SJCRH30 (cell line): ENCODE measurements at places on chromosomes 16 and 17. TPM values are rescaled to one million over a fixed set of nuclear protein-coding genes. Genes with fewer than 3 reads are reported as not detected.

DNA sequence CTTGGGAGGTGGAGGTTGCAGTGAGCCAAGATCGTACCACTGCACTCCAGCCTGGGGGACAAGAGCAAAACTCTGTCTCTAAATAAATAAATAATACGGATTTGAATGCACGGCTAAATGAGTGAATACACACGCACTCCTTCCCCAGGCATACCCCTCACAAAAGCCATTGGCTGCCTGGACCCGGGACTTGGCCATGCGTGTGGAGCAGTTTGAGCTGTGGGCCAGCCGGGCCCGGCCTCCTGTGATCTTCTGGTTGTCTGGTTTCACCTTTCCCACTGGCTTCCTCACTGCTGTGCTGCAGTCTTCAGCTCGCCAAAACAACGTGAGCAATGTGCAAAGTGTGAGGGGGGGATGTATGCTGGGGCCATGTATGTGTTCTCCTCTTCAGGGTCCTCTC, 1.6 kb upstream of the KDM6B start:
- no peaks in the 10 kb centered on the region for H3K27me3 ChIP-seq
- no peak overlapping the region for H3K27ac ChIP-seq
- no peak for DNase-seq
- H3K4me1 ChIP-seq: peaks cover 4% of the 10 kb centered on the region; the same call in 1 of the 2 replicates
- no peaks in the 10 kb centered on the region for H3K36me3 ChIP-seq

DNA sequence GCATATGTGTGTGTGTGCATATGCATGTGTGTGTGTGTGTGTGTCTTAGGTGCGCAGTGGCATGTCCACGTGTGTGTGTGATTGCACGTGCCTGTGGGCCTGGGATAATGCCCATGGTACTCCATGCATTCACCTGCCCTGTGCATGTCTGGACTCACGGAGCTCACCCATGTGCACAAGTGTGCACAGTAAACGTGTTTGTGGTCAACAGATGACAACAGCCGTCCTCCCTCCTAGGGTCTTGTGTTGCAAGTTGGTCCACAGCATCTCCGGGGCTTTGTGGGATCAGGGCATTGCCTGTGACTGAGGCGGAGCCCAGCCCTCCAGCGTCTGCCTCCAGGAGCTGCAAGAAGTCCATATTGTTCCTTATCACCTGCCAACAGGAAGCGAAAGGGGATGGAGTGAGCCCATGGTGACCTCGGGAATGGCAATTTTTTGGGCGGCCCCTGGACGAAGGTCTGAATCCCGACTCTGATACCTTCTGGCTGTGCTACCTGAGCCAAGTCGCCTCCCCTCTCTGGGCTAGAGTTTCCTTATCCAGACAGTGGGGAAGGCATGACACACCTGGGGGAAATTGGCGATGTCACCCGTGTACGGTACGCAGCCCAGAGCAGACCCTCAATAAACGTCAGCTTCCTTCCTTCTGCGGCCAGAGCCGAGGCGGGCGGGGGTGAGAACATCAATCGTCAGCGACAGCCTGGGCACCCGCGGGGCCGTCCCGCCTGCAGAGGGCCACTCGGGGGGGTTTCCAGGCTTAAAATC, 47.6 kb downstream of the IL21R start:
- H3K4me3 ChIP-seq: no peak overlapping the region
- peaks cover 20% of the 10 kb centered on the region for H3K36me3 ChIP-seq
- no peaks in the 10 kb centered on the region for H3K27me3 ChIP-seq

DNA sequence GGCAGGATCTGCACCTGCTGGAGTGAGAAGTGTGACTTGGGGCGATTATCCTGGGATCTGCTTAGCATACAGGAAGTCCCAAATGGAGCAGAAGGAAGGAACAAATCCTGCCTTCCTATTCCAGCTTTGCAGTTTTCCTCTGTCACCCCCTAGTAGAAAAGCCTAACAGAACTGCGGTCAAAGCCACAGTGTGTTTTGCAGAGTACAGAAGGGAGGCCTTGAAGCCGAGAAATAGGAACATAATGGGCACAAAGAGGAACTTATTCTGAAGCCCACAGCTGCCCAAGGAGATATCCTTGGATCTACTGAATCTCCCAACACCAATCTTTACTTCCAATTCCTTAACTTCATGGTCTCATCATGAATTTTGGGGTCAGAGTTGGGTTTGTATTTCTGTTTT, 8.5 kb downstream of the KRTAP1-5 start:
- H3K4me1 ChIP-seq: peaks cover 8% of the 10 kb centered on the region
- H3K4me3 ChIP-seq: no peak overlapping the region
- H3K27ac ChIP-seq: no peak overlapping the region
- no peaks in the 10 kb centered on the region for H3K27me3 ChIP-seq

GRCh38 chr17:80475910-80476876, at the start of gene NPTX1:
NPTX1 (minus strand) TSS chr17:80476607; CDS start chr17:80476446, 161 bp downstream.
- no peak for DNase-seq
- H3K4me1 ChIP-seq: peaks cover 3% of the 10 kb centered on the region
- peaks cover 23% of the 10 kb centered on the region; the same call in 1 of the 2 replicates for H3K27me3 ChIP-seq
- H3K4me3 ChIP-seq: no peak within 1 kb of the TSS

- H3K27ac ChIP-seq: no peak overlapping the region
- peaks cover 11% of the 10 kb centered on the region for H3K4me1 ChIP-seq
- H3K36me3 ChIP-seq: no peaks in the 10 kb centered on the region
- no peak overlapping the region for H3K4me3 ChIP-seq
- H3K27me3 ChIP-seq: no peaks in the 10 kb centered on the region
Measured at GRCh38 chr17:2124391-2124790, 69.5 kb downstream of the HIC1 start.

DNA sequence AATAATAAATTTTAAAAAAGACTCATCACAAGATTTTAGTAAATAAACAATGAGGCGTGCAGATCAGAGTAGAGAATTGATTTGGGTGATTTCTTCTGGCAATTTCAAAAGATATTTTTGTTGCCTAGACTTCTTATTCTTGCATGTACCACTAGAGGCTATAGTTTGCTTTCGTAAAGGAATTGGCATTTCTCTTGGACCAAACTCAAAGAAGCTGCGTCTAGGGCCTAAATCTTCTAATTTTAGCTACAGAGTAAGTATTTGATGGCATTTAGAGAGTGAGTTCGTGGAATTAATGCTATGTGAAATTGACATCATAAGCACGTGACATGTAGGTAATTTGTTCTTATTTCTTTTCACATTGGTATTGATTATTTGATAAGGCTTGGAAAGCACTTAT, 24.4 kb upstream of the ABCC11 start:
- no peaks in the 10 kb centered on the region for H3K27me3 ChIP-seq
- H3K4me1 ChIP-seq: no peaks in the 10 kb centered on the region

DNA sequence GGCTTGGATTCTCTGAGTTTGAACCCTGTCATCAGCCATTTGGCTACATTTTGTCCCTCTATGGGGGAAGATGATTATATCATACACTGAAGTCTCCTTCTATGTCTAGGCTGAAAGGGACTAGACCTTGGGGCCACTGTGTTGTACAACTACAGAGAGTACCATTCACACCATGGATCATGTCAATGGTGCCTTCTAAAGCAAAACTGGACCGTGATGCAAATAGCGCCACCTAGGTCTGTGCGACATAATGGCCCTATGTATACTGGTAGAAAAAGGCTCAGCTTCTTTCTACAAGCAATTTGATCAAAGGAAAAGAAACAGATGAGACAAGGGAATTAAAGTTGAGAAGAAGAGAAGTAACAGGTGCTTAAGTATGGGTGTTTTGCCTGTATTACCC, 100.7 kb downstream of the LYRM1 start:
- no peaks in the 10 kb centered on the region for H3K27me3 ChIP-seq
- H3K36me3 ChIP-seq: no peaks in the 10 kb centered on the region
- peak; percentile 4 for DNase-seq
- no peak overlapping the region for H3K4me3 ChIP-seq

DNA sequence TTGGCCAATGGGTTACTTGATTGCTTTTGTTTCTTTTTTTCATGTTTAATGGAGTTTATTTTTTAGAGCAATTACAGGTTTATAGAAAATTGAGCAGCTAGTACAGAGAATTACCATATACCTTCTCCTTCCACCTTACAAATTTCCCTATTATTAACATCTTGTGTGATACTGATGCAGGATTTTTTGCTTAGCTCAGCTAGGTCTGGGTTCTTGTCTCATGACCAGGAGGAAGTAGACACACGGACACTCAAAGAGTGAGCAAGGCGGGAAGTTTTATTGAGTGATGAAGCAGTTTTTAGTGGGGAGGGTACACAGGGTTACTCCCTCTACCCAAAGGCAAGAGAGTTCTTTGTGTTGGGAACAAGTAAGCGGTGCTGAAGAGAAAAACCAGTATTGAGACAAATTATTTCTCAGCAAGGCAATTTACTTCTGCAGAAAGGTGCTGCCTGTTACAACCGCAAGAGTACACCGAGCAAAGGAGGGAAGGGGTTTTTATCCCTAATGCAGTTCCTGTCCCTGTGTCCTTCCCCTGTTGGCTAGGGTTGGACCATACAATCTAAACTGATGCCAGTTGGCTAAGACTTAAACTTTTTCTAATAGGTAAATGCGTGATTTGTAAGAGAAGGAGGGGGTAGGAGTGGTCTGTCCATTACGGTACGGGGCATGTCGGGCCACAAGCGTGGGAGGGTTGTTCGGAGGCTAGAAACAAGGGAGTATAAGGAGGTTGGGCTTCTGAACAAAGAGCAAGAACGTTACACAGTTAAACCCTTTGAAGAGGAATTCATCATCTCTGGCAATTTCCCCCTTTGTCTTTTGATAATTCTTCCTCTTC, 26.9 kb downstream of the SEC14L1 start:
- peaks cover 3% of the 10 kb centered on the region; the same call in 1 of the 2 replicates for H3K36me3 ChIP-seq
- no peak overlapping the region for H3K27ac ChIP-seq
- H3K4me1 ChIP-seq: peaks cover 14% of the 10 kb centered on the region
- DNase-seq: no peak

DNA sequence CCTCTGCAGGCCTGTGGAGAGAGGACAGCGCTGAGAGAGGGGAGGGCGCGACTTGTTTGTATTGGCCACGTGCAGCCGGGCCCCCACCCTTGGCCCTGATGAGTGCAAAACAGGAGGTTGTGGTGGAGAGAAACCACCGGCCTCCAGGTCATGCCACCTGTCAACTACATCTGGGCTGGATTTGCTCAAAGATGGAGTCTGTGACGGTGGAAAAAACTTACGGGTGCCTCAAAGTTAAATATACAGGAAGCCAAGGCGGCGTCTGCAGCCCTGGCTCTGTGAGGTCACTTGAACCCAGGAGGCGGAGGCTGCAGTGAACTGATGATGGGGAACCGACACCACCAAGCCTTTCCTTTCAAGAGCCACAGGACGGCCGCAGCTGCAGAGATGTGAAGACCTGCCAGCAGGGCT, 15.7 kb downstream of the C16orf74 start:
- no peak overlapping the region for H3K4me3 ChIP-seq
- no peaks in the 10 kb centered on the region for H3K27me3 ChIP-seq

DNA sequence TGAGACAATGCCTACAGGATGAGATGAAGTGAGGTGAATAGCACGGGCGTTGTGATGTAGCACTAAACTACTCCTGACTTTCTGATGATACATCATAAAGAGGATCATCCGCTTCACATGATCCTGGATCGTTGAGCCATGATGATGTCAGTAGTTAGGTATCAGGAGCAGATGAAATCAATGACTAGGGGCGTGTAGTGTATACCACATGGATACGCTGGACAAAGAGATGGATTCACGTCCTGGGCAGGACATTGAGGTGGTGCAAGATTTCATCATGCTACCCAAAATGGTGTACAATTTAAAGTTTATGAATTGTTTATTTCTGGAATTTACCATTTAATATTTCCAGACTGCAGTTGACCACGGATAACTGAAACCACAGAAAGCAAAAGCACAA, 156.6 kb downstream of the ANKFN1 start:
- no peaks in the 10 kb centered on the region for H3K4me1 ChIP-seq
- no peak overlapping the region for H3K27ac ChIP-seq
- H3K36me3 ChIP-seq: no peaks in the 10 kb centered on the region
- no peak overlapping the region for H3K4me3 ChIP-seq

DNA sequence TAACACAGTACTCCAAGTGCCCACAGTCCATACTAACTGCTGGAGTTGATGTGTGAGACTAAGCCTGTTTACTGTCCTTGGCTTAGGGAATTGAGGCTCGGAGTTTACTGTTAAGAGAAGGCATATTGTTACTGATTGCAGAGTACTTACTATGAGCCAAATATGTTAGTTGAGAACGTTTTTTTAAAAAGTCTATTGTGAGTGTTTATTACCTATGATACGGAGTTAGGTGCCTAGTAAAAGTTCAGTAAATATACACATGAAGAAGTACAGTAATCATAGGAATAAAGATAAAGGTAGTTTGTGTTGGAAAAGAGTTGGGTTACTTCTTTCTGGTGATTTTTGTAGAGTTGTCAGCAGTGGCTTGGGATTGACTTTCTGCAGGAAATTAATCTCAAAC, 25.4 kb downstream of the ZNRF1 start:
- DNase-seq: no peak
- no peak overlapping the region for H3K27ac ChIP-seq
- no peak overlapping the region for H3K4me3 ChIP-seq

- H3K27me3 ChIP-seq: no peaks in the 10 kb centered on the region
- peak within 1 kb of the TSS; percentile 70 for H3K4me3 ChIP-seq
- H3K36me3 ChIP-seq: peaks cover 13% of the 10 kb centered on the region
- peaks cover 5% of the 10 kb centered on the region; the same call in 1 of the 2 replicates for H3K4me1 ChIP-seq
Measured at GRCh38 chr17:42561897-42562387, at the start of gene COASY. COASY (plus strand) TSS chr17:42562148; CDS start chr17:42562623, 475 bp downstream.

GRCh38 chr17:17765359-17766076, 71.3 kb downstream of the SREBF1 start:
- peak overlapping the region; percentile 88 for H3K27ac ChIP-seq
- DNase-seq: no peak
- H3K36me3 ChIP-seq: no peaks in the 10 kb centered on the region
- peak overlapping the region; percentile 17 for H3K4me3 ChIP-seq

- H3K4me1 ChIP-seq: no peaks in the 10 kb centered on the region
- no peaks in the 10 kb centered on the region for H3K27me3 ChIP-seq
- H3K27ac ChIP-seq: no peak overlapping the region
Measured at GRCh38 chr17:21089145-21089544, 37.6 kb upstream of the DHRS7B start.

DNA sequence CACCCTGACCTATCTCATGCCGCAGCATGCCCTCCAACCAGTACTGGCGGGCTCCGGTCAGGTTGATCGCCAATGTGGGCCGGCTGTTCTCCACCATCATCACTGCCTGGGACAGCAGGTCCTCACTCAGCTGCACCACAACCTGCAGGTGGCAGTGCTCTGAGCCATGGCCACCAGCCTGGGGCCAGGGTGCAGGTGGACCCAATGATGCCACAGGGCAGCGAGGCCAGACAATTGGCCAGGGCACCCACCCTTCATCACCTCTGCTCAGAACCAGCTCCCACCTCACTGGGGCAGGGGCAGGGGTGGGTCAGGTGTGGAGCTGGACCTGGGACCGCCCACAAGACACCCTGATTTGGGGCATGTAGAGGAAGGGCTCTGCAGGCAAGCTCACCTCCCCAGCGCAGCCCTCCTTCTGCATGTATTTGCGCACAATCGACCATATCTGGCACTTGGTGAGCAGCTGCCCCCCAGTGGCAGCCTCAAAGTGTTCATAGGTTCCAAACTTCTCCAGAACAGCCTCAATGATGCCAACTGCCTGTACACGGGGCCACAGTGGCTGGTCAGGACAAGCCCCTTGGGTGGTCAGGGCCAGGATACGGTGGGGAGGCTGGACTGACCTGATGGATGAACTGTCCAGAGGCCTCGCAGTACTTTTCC, 4.2 kb downstream of the MATCAP1 start:
- no peak for DNase-seq
- no peaks in the 10 kb centered on the region for H3K27me3 ChIP-seq
- H3K36me3 ChIP-seq: no peaks in the 10 kb centered on the region

Gene NRN1L
- total RNA-seq: not detected in 2 replicates
